Lower lobe of right lung (tissue), 2 donors: ENCODE measurements at places on chromosomes 13 and 19. TPM values are rescaled to one million over a fixed set of nuclear protein-coding genes. Genes with fewer than 3 reads are reported as not detected.

The GPR4 gene
- 10.5 TPM for total RNA-seq

The KLK14 gene
- total RNA-seq: 0.89 TPM

The GPR12 gene
- not detected for total RNA-seq

The SEMA6B gene
- total RNA-seq: 11.3 TPM

The RFXANK gene
- total RNA-seq: 67.0 TPM

The CEACAM3 gene
- total RNA-seq: 4.3 TPM

The CEACAM1 gene
- total RNA-seq: 13.8 TPM

The ELAVL3 gene
- total RNA-seq: not detected

The IZUMO2 gene
- total RNA-seq: not detected

The ZNF581 gene
- 22.7 TPM for total RNA-seq

The IGFL2 gene
- not detected for total RNA-seq

The ICAM5 gene
- total RNA-seq: 15.3 TPM

The DNAAF3 gene
- 12.8 TPM for total RNA-seq

The PEG3 gene
- total RNA-seq: 5.0 TPM

The METTL21C gene
- total RNA-seq: not detected

The ZNF383 gene
- 12.0 TPM for total RNA-seq

- H3K4me1 ChIP-seq: peaks cover 46% of the 10 kb centered on the region
- peak overlapping the region; percentile 100 for H3K27ac ChIP-seq
- H3K4me3 ChIP-seq: peak overlapping the region; percentile 97
- no peaks in the 10 kb centered on the region for H3K27me3 ChIP-seq
- peaks cover 16% of the 10 kb centered on the region for H3K36me3 ChIP-seq
Measured at GRCh38 chr19:39405958-39406655, 540 bp upstream of the ZFP36 start.

GRCh38 chr19:31353833-31354232 lies 4.6 kb upstream of the TSHZ3 start:
- no peak overlapping the region for H3K4me3 ChIP-seq
- H3K27ac ChIP-seq: no peak overlapping the region
- H3K36me3 ChIP-seq: no peaks in the 10 kb centered on the region
- H3K4me1 ChIP-seq: peaks cover 22% of the 10 kb centered on the region
- no peak for DNase-seq
- H3K27me3 ChIP-seq: peaks cover 80% of the 10 kb centered on the region

- H3K36me3 ChIP-seq: no peaks in the 10 kb centered on the region
- no peak overlapping the region for H3K4me3 ChIP-seq
- H3K27me3 ChIP-seq: peaks cover 5% of the 10 kb centered on the region
- no peak for DNase-seq
- no peak overlapping the region for H3K27ac ChIP-seq
- no peaks in the 10 kb centered on the region for H3K4me1 ChIP-seq
Measured at GRCh38 chr19:35487656-35488182, 2.5 kb downstream of the KRTDAP start.

DNA sequence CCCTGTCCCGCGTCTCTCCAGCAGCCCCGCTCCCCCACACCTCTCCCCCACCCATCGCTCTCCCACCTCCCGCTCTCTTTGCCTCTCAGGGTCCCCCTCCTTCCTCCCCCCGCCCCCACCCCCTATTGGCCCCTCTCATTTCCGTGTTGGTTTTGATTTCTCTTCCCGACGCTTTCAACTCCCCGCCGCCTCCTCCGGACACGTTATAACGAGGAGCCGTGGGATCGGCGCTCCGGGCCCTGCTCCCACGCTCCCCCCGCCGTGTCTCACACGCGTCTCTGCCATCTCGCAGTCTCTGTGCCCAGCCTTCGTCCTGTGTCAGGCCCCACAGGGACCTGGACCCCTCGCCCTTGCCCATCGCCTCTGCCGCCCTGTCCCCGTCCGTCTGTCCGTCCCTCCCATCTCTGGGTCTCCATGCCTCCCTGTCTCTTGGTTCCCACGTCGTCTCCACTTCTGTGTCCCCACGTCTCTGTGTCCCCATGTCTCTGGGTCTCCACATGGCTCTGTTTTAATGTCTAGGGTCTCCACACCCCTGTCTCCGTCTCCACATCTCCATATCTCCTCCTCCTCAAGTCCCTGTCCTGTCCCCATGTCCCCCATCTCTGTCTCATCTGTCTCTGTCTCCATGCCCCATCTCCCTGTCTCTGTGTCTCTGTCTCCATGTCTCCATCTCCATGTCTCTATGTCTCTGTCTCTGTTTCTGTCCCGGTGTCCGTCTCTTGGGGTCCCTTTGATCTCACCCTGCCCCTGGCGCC lies 13.1 kb downstream of the ERFL start:
- no peak for DNase-seq
- no peak overlapping the region for H3K27ac ChIP-seq
- H3K36me3 ChIP-seq: no peaks in the 10 kb centered on the region
- no peaks in the 10 kb centered on the region for H3K4me1 ChIP-seq

GRCh38 chr13:112064222-112064621 lies 2.7 kb upstream of the SOX1 start:
- H3K4me1 ChIP-seq: no peaks in the 10 kb centered on the region
- no peak overlapping the region for H3K4me3 ChIP-seq
- no peak for DNase-seq
- no peaks in the 10 kb centered on the region for H3K36me3 ChIP-seq

- no peak overlapping the region for H3K4me3 ChIP-seq
- no peak for DNase-seq
- no peak overlapping the region for H3K27ac ChIP-seq
- H3K27me3 ChIP-seq: no peaks in the 10 kb centered on the region
- no peaks in the 10 kb centered on the region for H3K36me3 ChIP-seq
Measured at GRCh38 chr13:105972811-105973590, 562.5 kb downstream of the EFNB2 start.

DNA sequence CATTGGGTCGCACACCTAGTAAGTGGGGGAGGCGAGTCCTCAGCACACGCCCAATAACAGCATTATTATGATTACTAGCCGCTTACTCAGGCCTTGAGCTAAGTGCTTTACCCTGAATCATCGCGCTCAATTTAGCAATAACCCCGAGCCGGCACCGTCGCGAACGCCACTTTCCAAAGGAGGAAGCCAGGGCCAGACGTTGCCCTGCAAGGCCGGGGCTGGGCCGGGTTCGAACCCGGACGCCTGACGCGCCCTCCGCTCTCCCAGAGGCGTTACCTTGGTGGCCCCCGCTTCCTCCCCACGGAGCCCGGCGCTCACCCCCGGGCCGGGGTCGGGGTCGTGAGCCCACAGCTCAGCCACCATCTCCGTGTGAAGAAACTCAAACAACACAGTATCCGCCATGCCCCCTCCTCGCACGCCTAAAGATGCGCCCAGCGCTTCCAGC lies at the start of gene TRAPPC6A:
Gene TRAPPC6A, minus strand, starts transcription at position 421 of the 445 bp plus-strand sequence. Its CDS starts 19 bp downstream, at position 402.
- H3K4me3 ChIP-seq: peak within 1 kb of the TSS; percentile 92
- peak within 1 kb of the TSS; percentile 95 for H3K27ac ChIP-seq
- H3K4me1 ChIP-seq: peaks cover 33% of the 10 kb centered on the region
- no peaks in the 10 kb centered on the region for H3K27me3 ChIP-seq

DNA sequence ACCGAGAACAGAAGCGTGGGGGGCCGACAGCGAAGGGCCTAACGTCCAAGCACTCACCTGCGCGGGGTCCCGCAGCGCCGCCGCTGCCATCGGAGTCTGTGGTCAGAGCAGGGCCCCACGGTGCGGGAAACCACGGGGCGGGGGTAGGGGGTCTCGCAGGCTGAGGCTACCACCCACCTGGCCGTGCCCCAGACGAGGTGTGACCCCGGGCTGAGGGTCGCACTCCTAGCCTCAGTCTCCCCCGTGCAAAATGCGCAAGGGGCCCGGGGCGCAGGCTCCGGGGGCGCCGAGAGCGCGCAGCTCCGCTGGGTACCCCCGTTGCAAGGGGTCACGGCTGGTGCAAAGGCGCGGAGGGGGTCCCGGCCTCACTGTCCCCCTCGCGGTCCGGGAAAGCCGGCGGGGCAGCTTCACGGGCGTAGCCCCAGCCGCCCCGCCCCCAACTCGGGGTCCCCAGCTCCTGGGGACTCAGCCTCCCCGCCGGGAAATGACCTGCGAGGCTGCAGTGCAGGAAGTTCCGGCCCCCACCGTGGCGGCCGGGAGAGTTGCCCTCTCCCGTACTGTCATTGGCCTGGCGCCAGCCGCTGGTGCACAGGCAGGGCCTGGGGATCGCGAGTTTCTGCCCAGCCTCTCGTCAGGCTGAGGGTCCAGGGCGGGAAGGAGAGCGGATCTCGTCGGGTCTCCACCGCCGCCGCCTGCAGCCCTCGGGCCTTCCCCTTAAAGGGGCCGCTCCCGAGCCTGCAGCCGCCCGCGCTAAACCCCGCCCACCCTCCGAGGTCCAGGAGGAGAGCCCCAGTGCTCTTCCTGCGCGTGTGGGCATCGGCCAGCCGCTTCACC lies at the start of gene ZNF792:
Gene ZNF792, minus strand, starts transcription at position 657 of the 834 bp plus-strand sequence. Its CDS starts 567 bp downstream, at position 90.
- peak within 1 kb of the TSS; percentile 88 for H3K27ac ChIP-seq
- peaks cover 21% of the 10 kb centered on the region for H3K36me3 ChIP-seq
- H3K27me3 ChIP-seq: no peaks in the 10 kb centered on the region
- H3K4me3 ChIP-seq: peak within 1 kb of the TSS; percentile 99
- DNase-seq: peak; percentile 84
- peaks cover 11% of the 10 kb centered on the region for H3K4me1 ChIP-seq

- no peak overlapping the region for H3K27ac ChIP-seq
- H3K36me3 ChIP-seq: no peaks in the 10 kb centered on the region
- H3K4me3 ChIP-seq: no peak overlapping the region
- no peaks in the 10 kb centered on the region for H3K27me3 ChIP-seq
Measured at GRCh38 chr13:91045351-91046034, 302.0 kb upstream of the MIR17HG start.

GRCh38 chr19:45971260-45971902 lies 2.3 kb downstream of the NOVA2 start:
- no peaks in the 10 kb centered on the region for H3K36me3 ChIP-seq
- H3K27me3 ChIP-seq: peaks cover 67% of the 10 kb centered on the region
- DNase-seq: no peak
- H3K4me1 ChIP-seq: peaks cover 22% of the 10 kb centered on the region
- peak overlapping the region; percentile 52 for H3K4me3 ChIP-seq

- H3K4me1 ChIP-seq: peaks cover 65% of the 10 kb centered on the region
- no peaks in the 10 kb centered on the region for H3K36me3 ChIP-seq
- DNase-seq: no peak
- no peaks in the 10 kb centered on the region for H3K27me3 ChIP-seq
Measured at GRCh38 chr13:33191425-33192210, 93.9 kb downstream of the STARD13 start.

- H3K4me3 ChIP-seq: no peak overlapping the region
- no peaks in the 10 kb centered on the region for H3K4me1 ChIP-seq
- peaks cover 100% of the 10 kb centered on the region for H3K36me3 ChIP-seq
- H3K27ac ChIP-seq: no peak overlapping the region
- no peaks in the 10 kb centered on the region for H3K27me3 ChIP-seq
Measured at GRCh38 chr13:114248011-114248410, 13.3 kb downstream of the CDC16 start.

DNA sequence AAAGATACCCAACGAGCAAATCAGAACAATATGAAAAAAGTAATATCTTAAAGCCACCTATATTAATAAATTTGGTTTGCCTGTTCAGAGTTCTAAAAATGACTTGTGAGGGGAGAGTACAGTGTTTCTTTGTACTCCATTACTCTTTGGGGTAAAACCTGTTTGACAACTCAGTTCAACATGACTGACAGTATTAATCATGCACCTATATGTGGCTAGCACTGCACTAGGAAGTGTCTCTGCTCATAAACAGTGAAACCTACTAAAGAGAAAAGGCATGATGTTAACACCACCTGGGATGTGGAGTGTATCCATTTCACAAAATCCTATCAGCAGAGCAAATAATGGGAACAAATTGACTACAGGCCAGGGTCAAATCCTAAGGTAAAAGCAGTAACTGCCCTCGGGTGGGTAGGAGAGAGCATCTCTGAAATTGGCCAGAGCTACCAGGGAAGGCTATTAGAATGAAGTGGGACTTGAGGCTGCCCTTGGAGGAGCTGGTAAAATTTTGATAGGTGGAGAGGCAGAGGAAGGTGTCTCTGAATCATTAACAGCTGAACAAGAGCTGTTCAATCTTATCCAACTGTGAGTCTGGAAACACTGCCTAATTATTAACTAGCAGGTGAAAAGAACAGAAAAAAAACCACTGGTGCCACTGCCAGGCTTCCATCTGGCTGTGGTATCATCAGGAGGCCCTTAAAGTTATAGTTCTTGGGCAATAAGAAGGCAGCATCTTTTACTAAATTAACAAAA lies 365.1 kb downstream of the DNAJC15 start:
- no peak overlapping the region for H3K27ac ChIP-seq
- no peak overlapping the region for H3K4me3 ChIP-seq
- no peak for DNase-seq
- H3K4me1 ChIP-seq: peaks cover 22% of the 10 kb centered on the region

DNA sequence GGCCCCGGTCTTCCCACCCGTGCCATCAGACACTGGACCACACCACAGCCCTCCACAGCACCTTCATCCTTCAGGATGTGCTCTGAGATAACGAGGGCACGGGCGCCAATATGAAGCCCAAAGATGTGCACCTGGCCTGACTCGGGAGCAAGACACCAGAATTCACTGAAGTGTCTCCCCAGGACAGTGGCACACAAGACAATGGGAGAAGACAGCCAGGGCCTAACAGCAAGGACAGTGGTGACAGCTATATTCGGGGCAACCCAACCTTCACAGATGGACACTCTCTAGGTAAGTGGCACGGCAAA lies 7.2 kb downstream of the DDX39A start:
- H3K36me3 ChIP-seq: peaks cover 80% of the 10 kb centered on the region
- H3K4me1 ChIP-seq: peaks cover 34% of the 10 kb centered on the region
- H3K27me3 ChIP-seq: no peaks in the 10 kb centered on the region
- no peak overlapping the region for H3K4me3 ChIP-seq

DNA sequence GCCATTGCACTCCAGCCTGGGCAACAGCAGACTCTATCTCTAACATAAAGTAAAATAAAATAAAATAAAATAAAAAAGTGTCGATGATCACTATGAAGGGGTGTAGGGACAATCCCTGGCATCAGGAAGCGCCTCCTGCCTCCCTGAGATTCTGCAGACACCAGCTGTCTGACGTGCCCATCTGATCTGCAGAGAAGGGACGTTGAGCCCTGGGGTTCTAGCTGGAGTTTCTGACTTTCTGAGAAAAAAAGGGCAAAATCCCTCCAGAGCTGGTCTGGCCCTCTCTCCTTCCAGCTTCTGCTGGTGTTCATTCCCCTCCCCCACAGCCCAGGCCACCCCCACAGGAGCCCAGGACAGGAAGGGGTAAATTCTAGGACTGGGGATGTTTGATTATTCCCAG lies 2.4 kb upstream of the ADGRE5 start:
- no peaks in the 10 kb centered on the region for H3K36me3 ChIP-seq
- DNase-seq: no peak
- no peaks in the 10 kb centered on the region for H3K27me3 ChIP-seq
- peaks cover 69% of the 10 kb centered on the region for H3K4me1 ChIP-seq
- no peak overlapping the region for H3K4me3 ChIP-seq

GRCh38 chr19:56131651-56132050 lies 9.4 kb upstream of the ZNF444 start:
- H3K27ac ChIP-seq: peak overlapping the region; percentile 73
- H3K4me3 ChIP-seq: no peak overlapping the region
- H3K27me3 ChIP-seq: no peaks in the 10 kb centered on the region
- no peaks in the 10 kb centered on the region for H3K36me3 ChIP-seq
- no peaks in the 10 kb centered on the region for H3K4me1 ChIP-seq
